ENCODE measurements at places on chromosomes 6 and 20.

- no peak for DNase-seq
Measured at GRCh38 chr6:161429921-161430490, 156.1 kb upstream of the AGPAT4 start.

- peak; percentile 59 for DNase-seq
Measured at GRCh38 chr6:49409951-49410542, 53.0 kb downstream of the MMUT start.

DNA sequence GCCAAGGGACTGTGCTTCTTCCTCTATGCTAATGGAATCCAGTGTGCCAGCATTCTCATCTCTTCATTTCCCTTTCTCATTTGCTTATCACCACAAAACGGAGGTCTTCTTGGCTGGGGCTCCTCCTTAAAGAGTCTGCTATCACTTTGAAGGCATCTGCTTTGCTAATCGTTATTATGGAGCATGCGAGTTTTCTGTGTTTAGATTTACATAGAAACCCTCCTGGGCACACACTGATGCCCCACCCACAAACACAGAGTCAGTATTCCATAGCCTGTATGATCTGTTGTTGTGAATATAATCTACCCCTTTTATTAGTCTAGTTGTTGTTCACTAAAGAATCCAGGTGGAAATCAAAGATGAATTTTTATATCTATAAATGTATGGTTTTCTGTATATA lies 83.4 kb upstream of the XRN2 start:
- no peak for DNase-seq

- DNase-seq, result no peak
Measured at GRCh38 chr6:125224231-125224861, 70.8 kb downstream of the TPD52L1 start.

GRCh38 chr6:49764571-49765236 lies 20.5 kb upstream of the CRISP3 start:
- DNase-seq, result no peak

- DNase-seq, result no peak
Measured at GRCh38 chr6:7787731-7788130, 61.8 kb downstream of the BMP6 start.

DNA sequence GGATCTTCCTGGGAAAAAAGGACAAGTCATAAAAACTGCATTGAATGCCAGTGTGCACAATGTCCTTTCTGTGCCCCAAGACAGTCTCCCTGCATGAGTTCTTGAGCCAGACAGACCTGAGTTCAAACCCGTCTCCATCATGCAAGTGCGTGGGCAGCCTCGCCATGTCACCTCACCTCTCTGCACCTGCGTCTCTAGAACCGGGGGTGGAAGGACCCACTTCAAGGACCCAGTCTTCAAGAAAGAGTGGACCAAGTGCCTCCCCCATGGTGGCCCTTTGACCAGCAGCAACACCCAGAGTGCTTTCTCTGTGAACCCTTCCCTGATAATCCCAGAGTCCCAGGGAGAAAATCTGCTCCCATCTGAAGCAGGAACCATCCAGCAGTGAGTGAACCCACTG lies 23.5 kb upstream of the ANGPT4 start:
- no peak for DNase-seq

All from MM.1S (cell line).